ENCODE measurements at places on chromosomes 16 and 17.

DNA sequence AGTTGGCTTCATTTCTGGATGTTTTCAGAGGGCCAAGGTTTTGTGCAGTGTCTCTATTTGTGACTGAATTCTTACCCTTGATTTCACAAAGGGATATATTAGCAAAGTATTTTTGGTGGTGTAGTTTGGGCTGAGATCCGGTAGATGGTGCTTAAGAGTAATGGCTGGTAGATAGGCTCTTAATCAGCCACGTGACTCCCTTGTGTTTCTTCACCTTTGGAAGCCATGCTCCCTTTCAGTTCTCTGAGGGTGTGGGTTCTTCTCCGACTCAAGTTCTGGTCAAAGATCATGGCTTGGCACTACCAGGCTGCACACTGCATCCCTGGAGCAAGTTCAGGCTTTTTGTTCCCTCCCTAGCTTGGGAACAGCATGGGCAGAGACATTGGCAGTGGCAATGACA is 887.3 kb downstream of the CDH8 start:
- no peak for DNase-seq

- no peak for DNase-seq
These were observed 47.3 kb upstream of the NDRG4 start for GRCh38 chr16:58452640-58453039.

- no peak for DNase-seq
These were observed 11.4 kb upstream of the MAP2K3 start for GRCh38 chr17:21272881-21273792.

GRCh38 chr17:39679521-39680192 is 8.2 kb downstream of the PGAP3 start:
- DNase-seq, result no peak

DNA sequence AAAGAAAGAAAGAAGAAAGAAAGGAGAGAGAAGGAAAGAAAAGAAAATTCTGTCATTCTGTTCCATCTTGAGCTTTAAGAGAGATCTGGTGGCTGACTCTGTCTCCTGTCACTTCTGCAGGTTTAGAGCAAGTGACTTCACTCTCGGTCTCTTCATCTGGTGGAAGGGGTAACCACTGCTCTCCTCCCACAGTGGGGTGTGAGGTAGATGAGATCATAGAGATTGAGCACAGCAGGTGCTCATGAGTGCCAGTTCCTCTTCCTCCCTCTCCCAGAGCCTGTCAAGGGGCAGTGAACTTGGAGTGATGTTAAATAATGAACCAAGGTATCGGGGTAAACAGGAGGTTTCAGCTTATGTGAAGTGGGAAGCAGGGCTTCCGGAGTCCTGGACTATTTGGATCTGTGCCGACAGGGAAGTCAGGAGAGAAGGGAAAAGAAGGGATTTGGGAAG is 47.7 kb downstream of the BEAN1 start:
- DNase-seq, result no peak

DNA sequence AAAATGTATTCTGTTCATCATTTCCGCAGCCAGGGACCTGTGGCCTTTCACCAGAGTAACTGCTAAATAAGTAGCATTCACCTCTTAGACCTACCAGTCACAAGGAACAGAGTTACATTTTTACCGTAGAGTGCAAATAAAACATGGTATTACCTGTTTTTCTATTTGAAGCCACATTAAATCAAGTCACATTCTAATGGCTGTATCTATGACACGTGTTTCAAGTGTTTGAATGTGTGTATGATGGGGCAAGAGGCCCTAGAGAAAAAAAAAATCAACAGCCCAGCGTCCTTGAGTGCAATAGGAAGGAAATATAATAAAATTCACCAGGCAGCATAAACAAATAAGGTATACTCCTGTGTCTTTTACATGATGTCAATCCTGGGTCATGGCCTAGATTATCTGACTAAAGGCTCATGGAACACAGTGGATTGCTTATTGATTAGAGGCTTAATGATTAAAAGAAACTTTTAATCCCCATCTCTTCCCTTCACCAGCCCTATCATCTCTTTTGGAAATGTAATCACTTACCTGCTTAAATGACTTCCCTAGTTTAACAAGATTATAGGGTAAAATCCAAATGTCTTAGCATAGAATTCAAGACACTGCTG is 168.7 kb upstream of the CDH5 start:
- no peak for DNase-seq

GRCh38 chr17:79555543-79555942 is 55.3 kb downstream of the RBFOX3 start:
- DNase-seq, result no peak
